ENCODE measurements at places on chromosomes 5 and 9. TPM values are rescaled to one million over a fixed set of nuclear protein-coding genes. Genes with fewer than 3 reads are reported as not detected.

The PCDHB9 gene
- total RNA-seq, result not detected

The CCL27 gene
- not detected for total RNA-seq

The PCDHB5 gene
- total RNA-seq, result 1.5 TPM

The N4BP3 gene
- 1.5 TPM for total RNA-seq

The IL5 gene
- total RNA-seq, result not detected

The PCDHGA8 gene
- not detected for total RNA-seq

The GNAQ gene
- total RNA-seq, result 19.7 TPM

The PFN3 gene
- total RNA-seq, result not detected

The AKNA gene
- total RNA-seq, result 4.2 TPM

The CENPK gene
- 33.5 TPM for total RNA-seq

The FLT4 gene
- total RNA-seq, result 2.2 TPM

The DYNC2I2 gene
- 143 TPM for total RNA-seq

The TAS2R1 gene
- not detected for total RNA-seq

The NSG2 gene
- not detected for total RNA-seq

The PCDHAC2 gene
- total RNA-seq, result 3.0 TPM

The TMEM215 gene
- not detected for total RNA-seq

The GPR150 gene
- total RNA-seq, result 0.08 TPM

The FGFR4 gene
- total RNA-seq, result 22.0 TPM

The TSLP gene
- not detected for total RNA-seq

The LVRN gene
- 0.10 TPM for total RNA-seq

The C9 gene
- not detected for total RNA-seq

The PCDHB6 gene
- total RNA-seq, result 1.1 TPM

The DDX4 gene
- not detected for total RNA-seq

The GHR gene
- not detected for total RNA-seq

The SPZ1 gene
- not detected for total RNA-seq

The ARSI gene
- 44.0 TPM for total RNA-seq

The FANCG gene
- 55.3 TPM for total RNA-seq

The CAMK2A gene
- 1.4 TPM for total RNA-seq

The CDC23 gene
- total RNA-seq, result 30.8 TPM

The ABLIM3 gene
- total RNA-seq, result 5.7 TPM

The OGN gene
- total RNA-seq, result not detected

The ZNF367 gene
- total RNA-seq, result 7.1 TPM

The NUTM2F gene
- total RNA-seq, result not detected

The TAF11L10 gene
- not detected for total RNA-seq

The DRD1 gene
- 0.77 TPM for total RNA-seq

The PCDHA10 gene
- total RNA-seq, result 0.06 TPM

The PDE8B gene
- total RNA-seq, result 1.3 TPM

The CATSPER3 gene
- total RNA-seq, result 0.49 TPM

The MEF2C gene
- total RNA-seq, result not detected

The NUTM2G gene
- not detected for total RNA-seq
